ENCODE measurements at places on chromosomes 1 and 21. TPM values are rescaled to one million over a fixed set of nuclear protein-coding genes. Genes with fewer than 3 reads are reported as not detected.
A peak's percentile ranks its signal among the peaks of the same experiment; 100 is the strongest.

SPATA46 gene
- not detected for total RNA-seq

NUP210L gene
- total RNA-seq, result not detected

VASH2 gene
- total RNA-seq, result 10.0 TPM

KIF21B gene
- 5.6 TPM for total RNA-seq

CHI3L1 gene
- 0.34 TPM for total RNA-seq

LCA5L gene
- total RNA-seq, result 2.0 TPM

TDRD5 gene
- total RNA-seq, result not detected

GRCh38 chr1:213976665-213977485 is 10.9 kb upstream of the PROX1 start:
- H3K36me3 ChIP-seq, result no peaks in the 10 kb centered on the region
- H3K27ac ChIP-seq, result no peak overlapping the region
- H3K4me3 ChIP-seq, result no peak overlapping the region
- peaks cover 9% of the 10 kb centered on the region for H3K4me1 ChIP-seq
- DNase-seq, result no peak

- H3K27ac ChIP-seq, result no peak overlapping the region
- peaks cover 42% of the 10 kb centered on the region for H3K27me3 ChIP-seq
- no peaks in the 10 kb centered on the region for H3K36me3 ChIP-seq
- no peak overlapping the region for H3K4me3 ChIP-seq
- H3K4me1 ChIP-seq, result no peaks in the 10 kb centered on the region
These were observed 26.1 kb downstream of the MAN1C1 start for GRCh38 chr1:25642574-25643108.

GRCh38 chr1:202989879-202990278 is 17.3 kb upstream of the TMEM183A start:
- DNase-seq, result no peak
- no peak overlapping the region for H3K4me3 ChIP-seq
- no peaks in the 10 kb centered on the region for H3K4me1 ChIP-seq
- H3K27me3 ChIP-seq, result peaks cover 40% of the 10 kb centered on the region

GRCh38 chr1:39882152-39882551 is 1.2 kb downstream of the TRIT1 start:
- H3K4me1 ChIP-seq, result peaks cover 7% of the 10 kb centered on the region
- DNase-seq, result no peak
- H3K27me3 ChIP-seq, result no peaks in the 10 kb centered on the region
- peak overlapping the region; percentile 79 for H3K4me3 ChIP-seq

- no peaks in the 10 kb centered on the region for H3K36me3 ChIP-seq
- DNase-seq, result no peak
- peaks cover 3% of the 10 kb centered on the region for H3K4me1 ChIP-seq
- H3K27ac ChIP-seq, result peak overlapping the region; percentile 12
These were observed 133.3 kb upstream of the F3 start for GRCh38 chr1:94674876-94675275.

DNA sequence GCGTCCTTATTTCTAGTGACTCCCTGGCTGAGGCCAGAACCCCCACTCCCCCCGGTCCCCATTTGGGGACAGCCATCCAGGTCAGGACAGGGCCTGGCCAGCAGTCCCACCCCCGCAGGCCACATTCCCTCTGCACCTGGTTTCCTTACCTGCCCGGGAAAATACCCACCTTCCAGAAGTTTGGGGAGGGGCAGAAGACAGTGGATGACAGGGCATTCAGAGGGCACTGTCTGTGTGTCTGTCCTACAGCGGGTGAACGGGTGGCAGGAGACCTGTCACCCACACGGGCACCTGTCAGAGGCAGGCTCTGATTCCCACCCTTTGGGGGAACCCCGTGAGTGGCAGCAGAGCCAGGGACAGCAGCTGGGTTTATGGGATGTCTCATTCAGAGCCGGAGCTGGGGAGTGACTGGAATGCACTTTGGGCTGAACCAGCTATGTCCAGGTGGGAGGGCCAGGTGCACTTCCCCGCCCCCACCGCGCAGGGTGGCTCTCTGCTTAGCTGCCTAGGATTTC is 2.0 kb downstream of the ARHGEF16 start:
- DNase-seq, result no peak
- H3K4me1 ChIP-seq, result peaks cover 11% of the 10 kb centered on the region
- H3K36me3 ChIP-seq, result no peaks in the 10 kb centered on the region
- peaks cover 9% of the 10 kb centered on the region for H3K27me3 ChIP-seq

DNA sequence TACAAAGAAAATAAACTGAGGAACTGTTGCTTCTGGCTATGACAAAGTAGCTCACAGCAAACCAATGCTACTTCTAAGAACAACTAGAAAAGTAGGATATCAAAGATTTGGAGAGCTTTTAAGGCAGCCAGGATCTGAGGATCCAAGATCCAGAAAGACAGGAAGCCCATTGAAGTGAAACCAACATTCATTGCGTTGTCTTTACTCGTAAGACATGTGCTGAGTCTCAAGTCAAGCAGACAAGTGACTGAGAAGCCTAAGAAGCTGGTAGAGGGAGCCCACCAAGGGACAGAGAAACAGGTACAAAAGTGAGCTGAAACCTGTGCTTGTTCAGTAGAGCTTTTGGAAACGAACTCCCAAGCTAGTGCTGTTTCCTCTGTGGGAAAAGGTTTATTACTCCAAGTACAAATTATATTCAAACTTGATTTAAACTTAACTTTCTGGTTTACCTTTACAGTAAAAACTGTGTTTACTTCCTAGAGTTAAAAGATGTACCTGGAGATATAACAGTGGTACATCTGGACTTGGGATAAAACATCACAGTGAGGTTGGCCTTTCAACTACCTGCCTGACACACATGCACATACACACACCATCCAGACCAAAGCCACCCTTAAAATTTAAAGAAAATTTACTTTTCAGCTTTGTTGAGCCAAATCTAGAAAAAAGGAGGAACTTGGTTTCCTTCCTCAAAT is 41.2 kb downstream of the NME7 start:
- H3K4me1 ChIP-seq, result peaks cover 5% of the 10 kb centered on the region
- H3K36me3 ChIP-seq, result no peaks in the 10 kb centered on the region
- no peak for DNase-seq
- no peak overlapping the region for H3K27ac ChIP-seq
- H3K27me3 ChIP-seq, result no peaks in the 10 kb centered on the region
- no peak overlapping the region for H3K4me3 ChIP-seq

DNA sequence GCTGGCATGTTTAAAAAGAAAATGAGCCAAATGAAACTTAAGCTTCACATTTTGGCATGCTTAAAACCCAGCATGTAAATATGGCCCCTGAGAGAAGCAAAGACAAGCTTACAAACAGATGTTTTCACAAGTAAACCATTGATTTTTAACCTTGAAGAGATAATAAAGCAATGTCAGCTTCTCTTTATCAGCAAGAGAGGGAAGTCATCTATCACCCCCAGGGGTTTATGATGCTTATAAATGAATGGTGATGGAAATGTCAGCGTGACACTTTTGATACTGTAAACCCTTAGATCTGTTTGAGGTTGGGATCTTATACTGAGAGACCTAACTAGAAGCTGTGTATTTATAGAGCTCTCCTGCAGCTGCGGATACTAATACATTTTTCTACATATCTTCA is 471.3 kb downstream of the PLA2G4A start:
- H3K27ac ChIP-seq, result no peak overlapping the region
- no peaks in the 10 kb centered on the region for H3K36me3 ChIP-seq
- no peaks in the 10 kb centered on the region for H3K27me3 ChIP-seq
- DNase-seq, result no peak
- H3K4me3 ChIP-seq, result no peak overlapping the region

DNA sequence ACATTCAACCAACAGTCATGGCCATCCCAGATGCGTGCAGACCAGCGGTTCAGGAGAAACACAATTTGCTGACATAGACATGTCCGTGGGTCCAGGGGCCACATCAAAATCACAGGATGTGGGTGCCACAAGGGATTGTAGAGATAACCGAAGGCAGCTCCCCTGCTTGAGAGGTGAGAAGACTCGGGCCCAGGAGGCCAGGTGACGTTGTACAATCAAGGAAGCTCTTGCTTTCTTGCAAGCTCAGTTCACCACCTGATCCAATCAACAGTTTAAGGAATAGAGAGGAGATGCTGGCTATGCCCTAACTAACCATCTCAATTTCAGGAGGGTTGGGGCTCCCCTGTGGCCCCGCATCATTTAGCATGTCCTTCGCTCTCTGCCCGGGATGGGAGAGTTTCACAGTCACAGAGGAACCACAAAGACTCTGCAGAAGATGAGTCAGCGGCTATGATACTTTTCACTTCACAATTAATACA is 19.5 kb downstream of the UBASH3A start:
- DNase-seq, result no peak
- H3K27ac ChIP-seq, result no peak overlapping the region
- H3K36me3 ChIP-seq, result no peaks in the 10 kb centered on the region
- no peak overlapping the region for H3K4me3 ChIP-seq

DNA sequence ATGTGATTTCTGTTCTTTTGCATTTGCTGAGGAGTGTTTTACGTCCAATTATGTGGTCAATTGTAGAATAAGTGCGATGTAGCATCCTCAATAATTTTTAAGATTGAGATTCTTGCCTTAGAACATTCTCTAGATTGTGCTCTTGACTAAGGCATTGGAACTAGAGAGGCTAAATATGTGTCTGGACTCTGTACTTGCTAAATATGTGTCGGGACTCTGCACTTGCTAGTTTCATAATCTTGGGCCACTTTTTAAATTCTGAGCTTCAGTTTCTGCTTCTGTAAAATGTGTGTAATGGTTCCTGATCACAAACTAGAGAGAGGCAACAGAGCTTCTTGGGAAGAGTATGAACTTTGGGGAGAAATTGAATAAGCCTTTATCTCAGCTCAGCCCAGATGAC is 21.6 kb downstream of the HLX start:
- no peak overlapping the region for H3K4me3 ChIP-seq
- H3K36me3 ChIP-seq, result no peaks in the 10 kb centered on the region
- H3K4me1 ChIP-seq, result no peaks in the 10 kb centered on the region
- peaks cover 11% of the 10 kb centered on the region for H3K27me3 ChIP-seq
- H3K27ac ChIP-seq, result no peak overlapping the region
- no peak for DNase-seq

DNA sequence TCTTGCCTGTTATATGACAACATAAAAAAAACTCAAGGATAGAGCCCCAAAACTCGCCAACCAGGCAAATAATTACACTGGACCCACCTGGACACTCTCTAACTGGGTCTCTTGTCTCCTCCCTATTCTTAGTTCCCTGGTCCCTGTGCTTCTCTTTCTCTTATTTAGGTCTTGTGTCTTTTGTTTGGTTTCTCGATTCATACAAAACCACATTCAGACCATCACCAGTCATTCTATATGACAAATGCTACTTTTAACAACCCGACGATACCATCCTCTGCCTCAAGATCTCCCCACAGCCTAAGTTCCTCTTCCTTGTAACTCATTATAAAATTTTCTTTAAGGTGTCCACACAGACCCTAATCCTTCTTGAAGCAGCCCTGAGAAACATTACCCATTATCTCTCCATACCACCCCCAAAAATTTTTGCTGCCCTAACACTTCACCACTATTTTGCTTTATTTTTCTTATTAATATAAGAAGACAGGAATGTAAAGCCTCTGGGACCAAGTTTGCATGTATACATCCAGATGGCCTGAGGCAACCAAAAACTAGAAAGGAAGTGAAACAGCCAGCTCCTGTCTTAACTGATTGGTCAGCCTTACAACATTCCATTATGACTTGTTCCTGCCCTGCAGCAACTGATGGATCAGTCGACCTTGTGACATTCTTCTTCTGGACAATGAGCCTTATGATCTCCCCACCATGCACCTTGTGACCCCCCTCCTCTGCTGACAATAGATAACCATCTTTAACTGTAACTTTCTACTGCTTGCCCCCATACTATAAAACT is 638.2 kb downstream of the AMY1C start:
- DNase-seq, result no peak
- no peaks in the 10 kb centered on the region for H3K36me3 ChIP-seq
- no peak overlapping the region for H3K4me3 ChIP-seq
- H3K27ac ChIP-seq, result no peak overlapping the region

DNA sequence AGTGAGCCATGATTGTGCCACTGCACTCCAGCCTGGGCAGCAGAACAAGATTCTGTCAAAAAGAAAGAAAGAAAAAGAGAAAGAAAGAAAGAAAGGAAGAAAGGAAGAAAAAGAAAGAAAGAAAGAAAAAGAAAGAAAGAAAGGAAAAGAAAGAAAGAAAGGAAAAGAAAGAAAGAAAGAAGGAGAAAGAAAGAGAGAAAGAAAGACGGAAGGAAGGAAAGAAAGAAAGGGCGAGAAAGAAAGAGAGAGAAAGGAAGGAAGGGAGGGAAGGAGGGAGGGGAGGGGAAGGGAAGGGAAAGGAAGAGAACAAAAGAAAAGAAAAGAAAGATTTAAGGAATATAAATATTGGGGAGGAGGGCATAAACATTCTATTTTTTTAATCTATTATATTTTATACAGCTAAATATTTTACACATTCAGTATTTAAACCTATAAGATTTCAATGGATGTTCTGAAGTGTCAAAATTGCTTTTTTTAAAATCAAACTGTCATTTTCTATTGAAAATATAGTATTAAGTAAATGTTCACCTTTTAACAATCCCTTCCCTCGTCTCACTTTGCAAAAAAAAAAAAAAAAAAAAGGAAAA is 6.8 kb upstream of the JAK1 start:
- no peaks in the 10 kb centered on the region for H3K4me1 ChIP-seq
- no peaks in the 10 kb centered on the region for H3K36me3 ChIP-seq
- no peaks in the 10 kb centered on the region for H3K27me3 ChIP-seq
- no peak overlapping the region for H3K4me3 ChIP-seq

DNA sequence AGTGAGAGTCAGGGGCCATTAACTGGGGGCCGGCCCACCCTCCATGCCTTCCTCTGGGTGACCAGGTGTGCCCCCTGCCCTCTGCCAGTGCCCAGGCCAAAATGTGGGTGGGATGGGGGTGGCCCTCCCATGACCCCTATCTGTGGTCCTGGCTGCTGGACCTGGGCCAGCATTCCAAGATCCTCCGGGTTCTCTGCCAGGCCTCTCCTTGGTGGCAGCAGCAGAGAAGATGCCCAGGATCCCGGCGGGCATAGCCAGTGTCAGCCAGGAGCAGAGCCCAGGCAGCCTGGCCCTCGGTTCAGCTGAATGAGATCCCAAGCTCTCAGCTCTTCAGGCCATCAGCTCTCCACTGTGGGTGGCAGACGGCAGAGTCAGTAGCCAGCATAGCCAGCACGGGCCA is 31.3 kb upstream of the ACTRT2 start:
- no peaks in the 10 kb centered on the region for H3K36me3 ChIP-seq
- H3K4me3 ChIP-seq, result no peak overlapping the region
- no peaks in the 10 kb centered on the region for H3K27me3 ChIP-seq
- no peaks in the 10 kb centered on the region for H3K4me1 ChIP-seq
- DNase-seq, result no peak
- H3K27ac ChIP-seq, result no peak overlapping the region

DNA sequence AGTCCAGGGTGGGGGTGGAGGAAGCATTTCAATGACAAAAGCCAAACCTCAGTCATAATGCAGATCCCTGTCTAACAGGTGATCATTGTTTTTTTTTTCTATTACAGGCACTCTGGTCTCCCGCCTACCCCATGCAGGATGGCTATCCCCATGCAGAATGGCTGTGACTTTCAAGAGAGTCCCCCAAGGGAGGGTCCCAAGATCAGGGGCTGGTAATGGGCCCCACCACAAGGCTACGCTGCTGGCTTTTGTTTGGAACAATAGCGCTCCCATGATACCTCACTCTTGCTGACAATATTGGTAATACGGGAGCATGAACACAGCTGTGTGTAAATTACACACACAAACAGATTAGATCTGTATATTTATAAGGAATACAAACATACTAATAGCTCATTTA is 119.4 kb downstream of the SLC45A1 start:
- no peak for DNase-seq
- no peak overlapping the region for H3K27ac ChIP-seq
- H3K27me3 ChIP-seq, result no peaks in the 10 kb centered on the region
- peaks cover 12% of the 10 kb centered on the region for H3K4me1 ChIP-seq

GRCh38 chr1:245278846-245279245 is 124.1 kb downstream of the KIF26B start:
- no peaks in the 10 kb centered on the region for H3K36me3 ChIP-seq
- H3K27me3 ChIP-seq, result no peaks in the 10 kb centered on the region
- H3K4me3 ChIP-seq, result no peak overlapping the region
- H3K4me1 ChIP-seq, result no peaks in the 10 kb centered on the region
- H3K27ac ChIP-seq, result no peak overlapping the region
